ENCODE measurements at places on chromosomes 4 and X. TPM values are rescaled to one million over a fixed set of nuclear protein-coding genes. Genes with fewer than 3 reads are reported as not detected.

DNA sequence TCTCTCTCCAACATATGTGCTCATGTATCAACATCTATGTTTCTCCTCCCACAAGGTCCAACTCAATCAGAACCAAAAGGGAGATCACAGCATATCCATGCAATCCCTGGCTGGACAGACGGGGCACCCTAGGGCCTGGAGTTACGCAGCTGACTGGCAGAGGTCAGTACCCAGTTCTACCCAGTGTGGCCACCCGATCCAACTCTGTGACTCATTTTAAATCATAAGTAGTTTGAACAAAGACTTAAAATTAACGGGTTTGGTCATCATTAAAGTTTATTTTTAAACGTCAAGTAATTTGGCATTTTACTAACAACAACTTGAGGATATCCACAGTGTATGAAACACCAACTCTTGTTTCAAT, 59.5 kb downstream of the APBB2 start:
- no peak for DNase-seq

- DNase-seq: no peak
Measured at GRCh38 chrX:34918856-34919255, 23.7 kb upstream of the FAM47B start.

DNA sequence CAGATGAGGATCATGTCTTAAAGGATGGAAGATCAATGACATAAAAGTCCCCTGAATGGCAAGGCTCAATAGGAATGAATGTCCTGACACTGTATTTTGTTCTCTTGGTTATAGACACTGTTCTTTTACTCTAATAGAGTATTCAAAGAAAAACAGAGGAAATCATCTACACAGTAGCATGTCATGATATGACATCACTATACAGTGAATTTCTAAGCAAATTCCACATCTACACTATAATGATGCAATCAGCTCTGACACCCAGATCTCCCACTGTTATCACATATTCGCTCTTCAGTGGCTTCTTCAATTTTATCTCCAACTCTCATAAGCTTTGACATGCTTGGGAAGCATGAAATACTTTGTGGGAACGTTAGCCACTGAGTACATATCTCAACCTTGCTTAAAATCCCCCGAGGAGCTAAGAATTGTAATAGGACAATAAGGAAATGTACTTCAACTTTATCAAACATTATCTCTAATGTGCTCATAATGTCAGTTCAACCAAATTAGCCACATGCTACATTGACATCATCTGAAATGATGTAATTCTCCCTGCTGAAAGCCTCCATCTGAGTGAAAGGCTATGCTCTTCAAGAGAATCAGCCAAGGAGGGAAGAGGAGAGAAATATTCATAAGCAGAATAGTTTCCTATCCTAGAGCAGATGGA, 139.6 kb upstream of the PTCHD1 start:
- no peak for DNase-seq

The RP2 gene
- total RNA-seq: 9.6 TPM

DNA sequence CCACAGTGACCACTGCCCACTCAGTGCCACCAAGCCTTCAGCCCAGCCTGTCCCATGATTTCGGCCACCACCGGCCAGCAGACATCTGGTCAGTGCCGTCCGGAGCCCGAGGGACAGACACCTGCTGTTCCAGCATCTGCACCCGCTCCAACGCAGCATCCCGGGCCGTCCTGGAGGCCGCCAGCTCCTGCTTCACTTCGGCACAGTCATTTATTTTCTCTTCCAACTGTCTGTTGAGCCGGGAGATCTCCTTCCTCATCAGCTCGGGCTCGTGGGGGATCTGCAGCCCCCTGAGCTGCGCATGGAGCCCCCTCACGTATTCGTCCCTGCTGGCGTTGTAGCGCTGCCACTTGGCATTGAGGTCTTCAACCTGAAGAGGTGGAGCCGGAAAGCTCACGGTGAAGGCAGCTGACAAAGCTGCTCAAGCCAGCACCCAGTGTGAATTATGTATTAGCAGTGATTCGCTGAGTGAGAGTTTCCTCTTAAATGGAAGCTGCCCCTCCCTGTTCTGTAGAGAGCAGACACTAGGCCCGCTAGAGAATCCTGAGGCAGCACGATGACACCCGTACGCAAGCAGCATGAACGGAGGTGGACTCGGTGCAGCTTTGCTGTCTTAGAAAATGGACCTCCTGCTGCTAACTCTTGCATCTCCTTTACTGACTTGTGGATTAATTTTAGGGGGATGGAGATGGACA, 11.4 kb downstream of the TNIP2 start:
- no peak for DNase-seq

The WAS gene
- total RNA-seq: 161 TPM

DNA sequence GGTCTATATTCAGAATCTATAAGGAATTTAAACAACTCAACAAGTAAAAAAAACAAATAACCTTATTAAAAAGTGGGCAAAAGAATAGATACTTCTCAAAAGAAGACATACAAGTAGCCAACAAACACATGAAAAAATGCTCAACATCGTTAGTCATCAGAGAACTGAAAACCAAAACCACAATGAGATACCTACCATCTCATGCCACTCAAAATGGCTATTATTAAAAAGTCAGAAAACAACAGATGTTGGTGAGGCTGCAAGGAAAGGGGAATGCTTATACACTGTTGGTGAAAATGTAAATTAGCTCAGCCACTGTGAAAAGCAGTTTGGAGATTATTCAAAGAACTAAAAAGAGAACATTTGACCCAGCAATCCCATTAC, 201.6 kb downstream of the QDPR start:
- DNase-seq: no peak

The MAGEB2 gene
- not detected for total RNA-seq

DNA sequence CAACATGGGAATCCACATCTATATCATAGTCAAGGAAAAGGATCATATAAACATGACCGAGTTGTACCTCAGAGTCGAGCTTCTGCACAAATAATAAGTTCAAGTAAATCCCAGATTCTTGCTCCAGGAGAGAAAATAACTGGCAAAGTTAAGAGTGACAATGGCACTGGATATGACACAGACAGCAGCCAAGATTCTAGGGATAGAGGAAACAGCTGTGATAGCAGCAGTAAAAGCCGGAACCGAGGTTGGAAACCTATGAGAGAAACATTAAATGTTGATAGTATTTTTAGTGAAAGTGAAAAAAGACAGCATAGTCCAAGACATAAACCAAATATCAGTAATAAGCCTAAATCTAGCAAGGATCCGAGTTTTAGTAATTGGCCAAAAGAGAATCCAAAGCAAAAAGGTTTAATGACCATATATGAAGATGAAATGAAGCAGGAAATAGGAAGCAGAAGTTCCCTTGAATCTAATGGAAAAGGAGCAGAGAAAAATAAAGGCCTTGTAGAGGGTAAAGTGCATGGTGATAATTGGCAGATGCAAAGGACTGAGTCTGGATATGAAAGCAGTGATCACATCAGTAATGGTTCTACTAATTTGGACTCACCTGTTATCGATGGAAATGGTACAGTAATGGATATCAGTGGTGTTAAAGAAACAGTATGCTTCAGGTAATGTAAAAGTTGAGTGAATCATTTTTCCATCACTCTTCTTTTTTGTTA, 50.4 kb downstream of the FABP2 start:
- DNase-seq: no peak

The TTC29 gene
- total RNA-seq: not detected

The GAGE1 gene
- total RNA-seq: not detected

GRCh38 chr4:108223313-108223712, 54.6 kb upstream of the LEF1 start:
- no peak for DNase-seq

The GAR1 gene
- 25.2 TPM for total RNA-seq

- DNase-seq: no peak
Measured at GRCh38 chrX:46485897-46486296, 59.3 kb downstream of the ZNF674 start.
